ENCODE measurements at places on chromosomes 5 and 9.

DNA sequence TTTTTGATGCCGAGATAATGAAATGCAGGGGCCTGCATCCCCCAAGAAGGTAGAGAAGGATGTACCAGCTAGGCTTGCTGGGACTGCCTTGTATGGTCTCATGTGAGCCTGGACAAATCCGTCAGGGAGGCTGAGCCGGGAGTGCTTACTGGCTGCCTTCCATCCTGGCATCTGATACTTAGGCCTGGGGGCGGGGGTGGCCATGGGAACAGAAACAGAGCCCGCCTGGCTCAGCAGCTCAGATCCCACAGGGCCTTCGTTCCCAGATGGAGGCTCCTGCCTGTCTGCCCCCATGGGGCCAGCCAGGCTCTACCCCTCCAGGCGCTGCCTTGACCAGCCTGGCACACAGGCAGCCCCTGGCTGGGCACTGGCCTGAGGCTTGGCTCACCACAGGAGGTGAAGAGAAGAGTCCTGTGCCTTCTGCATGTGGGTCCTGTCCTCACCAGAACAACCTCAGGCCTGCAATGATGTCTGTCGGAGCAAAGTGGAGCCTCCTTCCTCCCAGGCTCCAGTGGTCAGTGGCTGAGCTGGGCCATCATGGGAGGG, 10.5 kb upstream of the SPATA31E1 start:
- DNase-seq, result peak; percentile 84

DNA sequence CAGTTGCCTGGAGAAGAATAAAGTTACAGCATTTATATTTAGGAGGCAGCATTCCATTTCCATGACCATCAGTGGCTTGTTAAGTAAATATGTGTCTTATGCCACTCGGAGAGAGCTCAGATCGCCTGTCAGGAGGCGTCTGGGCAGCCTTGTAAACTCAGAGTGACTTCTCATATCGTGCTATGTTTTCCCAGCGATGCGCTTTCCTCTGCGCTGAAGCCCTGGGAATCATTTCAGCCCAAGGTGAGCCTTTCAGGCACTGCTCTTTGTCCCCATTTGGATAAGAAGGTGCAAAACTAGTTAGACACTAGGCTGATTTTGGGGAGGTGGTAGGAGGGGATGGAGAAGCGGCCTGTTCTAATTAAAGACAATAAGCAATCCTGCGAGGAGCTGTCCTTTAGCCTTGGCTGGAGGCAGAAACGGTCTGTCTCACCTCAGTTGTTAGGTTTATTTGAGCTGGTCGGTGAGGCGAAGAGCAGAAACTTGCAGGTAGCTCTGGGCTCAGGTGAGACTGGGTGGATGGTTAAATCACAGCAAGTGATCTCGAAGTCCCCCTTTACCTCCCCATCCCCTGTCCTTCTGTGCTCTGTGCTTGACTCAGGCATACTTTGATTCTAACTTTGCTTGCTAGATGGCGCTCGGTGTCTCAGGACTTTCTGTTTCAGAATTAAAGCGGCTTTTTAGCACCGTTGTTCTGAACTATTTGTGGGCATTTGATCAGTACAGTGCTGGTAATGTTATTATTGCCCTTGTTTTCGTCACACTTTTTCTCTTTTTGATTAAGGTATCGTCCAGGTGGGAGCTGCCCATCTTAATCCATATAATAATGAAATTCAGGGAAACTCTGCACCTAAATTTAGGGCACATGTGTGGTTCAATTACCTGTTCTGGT, 24.6 kb downstream of the NR2F1 start:
- DNase-seq, result peak; percentile 60

DNA sequence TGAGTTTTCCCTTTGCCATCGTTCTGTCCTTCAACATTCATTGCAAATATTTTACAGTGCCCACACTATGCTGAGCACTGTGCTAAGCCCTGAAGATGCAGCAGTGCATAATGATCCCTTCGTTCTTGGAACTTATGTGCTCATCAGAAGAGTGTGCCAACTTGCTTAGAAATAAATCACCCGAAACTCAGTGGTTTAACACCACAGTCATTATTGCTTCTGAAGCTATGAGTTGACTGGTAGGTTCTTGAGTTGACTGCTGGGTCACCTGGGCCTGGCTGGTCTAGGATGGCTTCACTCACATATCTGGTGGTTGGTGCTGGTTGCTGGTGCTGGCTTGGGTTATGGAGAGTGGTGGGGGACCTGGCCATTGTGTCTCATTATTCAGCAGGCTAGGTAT, 20.9 kb downstream of the PCSK5 start:
- DNase-seq, result no peak

DNA sequence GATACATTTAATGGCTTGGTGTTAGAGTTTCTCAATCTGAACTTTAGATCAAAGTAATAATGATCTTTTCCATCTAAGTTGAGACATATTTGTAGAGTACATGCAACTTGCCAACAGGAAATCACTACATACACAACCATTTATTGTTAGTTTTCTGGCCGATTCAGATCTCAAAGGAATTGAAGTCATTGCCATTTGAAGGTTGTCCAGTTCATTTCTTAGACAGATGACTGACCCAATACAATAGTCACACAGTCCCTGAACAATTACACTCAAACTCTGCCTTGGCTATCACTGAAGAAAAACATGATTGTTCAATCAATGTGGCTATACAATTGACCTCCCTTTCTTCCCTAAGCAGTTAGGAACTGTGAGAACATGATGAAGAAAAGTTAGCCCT, 753.2 kb upstream of the RIOK2 start:
- no peak for DNase-seq

- DNase-seq, result no peak
Observed at GRCh38 chr5:156182174-156182967, 144.6 kb upstream of the SGCD start.

DNA sequence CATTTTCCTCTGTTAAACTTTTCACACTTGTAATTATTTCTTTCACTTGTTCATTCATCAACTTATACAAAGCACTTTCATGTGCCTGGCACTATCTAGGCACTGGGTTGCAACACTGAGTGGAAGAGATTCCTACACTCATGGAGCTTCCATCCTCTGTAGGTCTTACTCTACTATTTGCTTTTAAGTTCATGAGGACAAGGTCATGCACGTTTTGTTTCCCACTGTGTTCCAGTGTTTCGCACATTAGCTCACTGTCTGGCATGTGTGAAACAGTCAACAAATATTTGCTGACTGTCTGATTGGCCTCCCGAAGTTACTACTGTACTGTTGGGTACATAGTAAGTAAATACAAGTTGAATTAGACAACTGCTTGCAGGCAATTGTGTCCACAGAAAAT, 87.9 kb upstream of the IFNK start:
- no peak for DNase-seq

DNA sequence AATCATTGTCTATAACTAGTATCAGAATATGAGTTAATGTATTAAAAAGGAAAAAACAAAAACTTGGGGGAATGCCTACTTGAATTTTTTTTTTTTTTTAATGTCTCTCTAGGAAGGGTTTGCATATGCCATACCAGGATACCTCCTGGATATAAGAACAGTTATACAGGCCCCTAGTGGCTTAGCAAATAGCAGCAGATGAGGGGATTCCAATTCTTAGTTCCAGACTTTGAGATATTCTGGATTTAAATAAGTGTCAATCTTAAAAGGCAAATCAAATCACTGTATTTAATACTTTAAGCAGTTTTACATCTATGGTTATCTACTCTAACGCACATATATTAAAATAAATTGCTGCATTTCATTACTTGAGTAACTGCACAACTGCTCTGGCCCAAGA, 1055.5 kb upstream of the DMAC1 start:
- peak; percentile 66 for DNase-seq

DNA sequence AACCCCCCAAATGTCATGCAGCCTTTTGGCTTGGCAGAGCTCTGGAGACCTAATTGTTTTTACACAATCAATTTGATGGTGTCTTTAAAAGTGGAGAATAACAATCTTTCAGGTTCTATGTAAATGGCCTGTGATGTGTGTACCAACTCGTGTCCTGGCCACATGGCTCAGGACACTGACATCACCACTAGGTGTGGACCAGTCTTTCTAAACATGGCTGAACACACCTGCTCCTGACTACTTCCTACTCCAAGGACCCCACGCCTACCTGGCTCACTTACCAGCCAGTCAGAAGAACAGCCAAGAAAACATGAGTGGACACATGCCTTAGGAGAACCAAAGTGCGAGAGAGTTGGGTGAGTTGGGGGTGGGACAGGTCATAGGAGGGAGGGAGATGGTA, 71.2 kb downstream of the WDR41 start:
- DNase-seq, result no peak

GRCh38 chr5:154701181-154701580, 54.0 kb upstream of the LARP1 start:
- no peak for DNase-seq

GRCh38 chr9:13209498-13209897, 70.0 kb downstream of the MPDZ start:
- no peak for DNase-seq

- DNase-seq, result no peak
Observed at GRCh38 chr9:130833031-130833990, 1.7 kb upstream of the ABL1 start.

DNA sequence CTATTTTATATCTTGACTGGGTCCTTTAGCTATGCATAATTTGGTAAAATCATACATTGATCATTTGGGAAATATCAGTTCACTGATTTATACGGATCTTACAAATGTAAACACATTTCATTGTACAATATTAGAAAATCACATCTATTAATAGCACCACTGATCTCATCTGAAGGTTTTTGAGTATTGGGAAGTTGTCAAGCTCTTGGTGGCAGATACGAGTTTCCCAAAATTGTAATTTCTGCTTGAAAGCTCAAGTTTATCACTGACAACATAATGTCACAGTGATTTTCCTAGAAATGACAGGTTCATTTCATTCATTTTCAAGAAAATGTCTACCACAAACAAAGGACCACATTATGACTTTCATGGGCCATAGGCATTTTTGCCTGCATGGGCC, 3.0 kb upstream of the MACROH2A1 start:
- DNase-seq, result no peak

DNA sequence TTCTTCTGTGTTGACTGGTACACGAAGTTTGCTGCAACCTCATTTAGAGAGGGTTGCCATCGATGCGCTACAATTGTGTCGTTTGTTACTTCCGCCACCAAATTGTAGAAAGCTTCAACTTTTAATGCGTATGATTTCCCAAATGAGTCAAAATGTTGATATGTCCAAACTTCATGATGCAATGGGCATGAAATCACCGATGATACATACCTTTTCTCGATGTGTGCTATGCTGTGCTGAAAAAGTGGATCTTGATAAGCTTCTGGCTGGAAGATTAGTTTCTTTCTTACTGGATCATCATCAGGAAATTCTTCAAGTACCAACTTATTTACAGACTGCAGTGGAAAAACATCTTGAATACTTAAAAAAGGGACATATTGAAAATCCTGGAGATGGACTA, 65.7 kb downstream of the TMEM38B start:
- no peak for DNase-seq

GRCh38 chr5:162139190-162139589, 71.6 kb downstream of the GABRG2 start:
- no peak for DNase-seq

- no peak for DNase-seq
Observed at GRCh38 chr5:108528655-108529054, 146.8 kb upstream of the FBXL17 start.

DNA sequence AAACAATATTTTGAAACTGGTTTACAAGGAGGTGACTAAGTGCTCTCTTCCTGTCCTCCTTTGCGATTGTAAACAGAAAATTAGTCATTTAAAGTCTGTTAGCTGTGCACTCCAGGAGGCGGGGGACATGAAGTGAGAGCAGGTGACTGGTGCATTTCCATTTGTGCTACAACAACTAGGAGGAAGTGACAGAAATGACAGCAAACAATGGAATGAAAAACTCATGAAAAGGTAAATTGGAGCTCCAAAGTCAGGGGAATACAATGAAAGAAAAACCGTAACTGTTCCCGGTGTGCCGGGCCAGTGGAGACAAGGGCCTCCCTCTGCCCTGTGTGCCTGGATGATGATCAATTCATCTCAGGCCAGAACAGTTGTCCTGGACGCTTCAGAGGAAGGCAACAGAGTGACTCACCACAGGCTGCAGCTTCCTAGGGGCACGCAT, 439.9 kb downstream of the GADD45G start:
- DNase-seq, result no peak

DNA sequence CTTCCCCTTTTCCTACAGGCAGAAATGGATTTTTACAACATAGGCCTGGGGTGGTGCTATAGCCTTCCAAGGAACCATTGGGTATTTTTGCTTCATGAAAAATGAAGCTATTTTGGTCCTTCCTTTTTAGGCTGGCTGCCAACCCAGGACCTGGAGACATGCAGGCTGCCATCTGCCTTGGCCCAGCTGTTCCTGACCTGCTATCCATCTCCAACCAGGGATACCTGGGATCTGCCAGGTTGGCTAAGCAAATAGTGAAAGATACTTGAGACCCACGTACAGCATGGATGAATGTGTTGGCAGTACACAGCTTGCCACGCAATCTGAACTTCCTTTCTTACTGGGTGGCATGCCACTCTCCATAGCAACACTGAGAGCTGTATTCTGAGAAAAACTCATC, 31.1 kb downstream of the MRPS27 start:
- peak; percentile 93 for DNase-seq

GRCh38 chr5:75167345-75167744, 69.3 kb downstream of the ANKRD31 start:
- no peak for DNase-seq

DNA sequence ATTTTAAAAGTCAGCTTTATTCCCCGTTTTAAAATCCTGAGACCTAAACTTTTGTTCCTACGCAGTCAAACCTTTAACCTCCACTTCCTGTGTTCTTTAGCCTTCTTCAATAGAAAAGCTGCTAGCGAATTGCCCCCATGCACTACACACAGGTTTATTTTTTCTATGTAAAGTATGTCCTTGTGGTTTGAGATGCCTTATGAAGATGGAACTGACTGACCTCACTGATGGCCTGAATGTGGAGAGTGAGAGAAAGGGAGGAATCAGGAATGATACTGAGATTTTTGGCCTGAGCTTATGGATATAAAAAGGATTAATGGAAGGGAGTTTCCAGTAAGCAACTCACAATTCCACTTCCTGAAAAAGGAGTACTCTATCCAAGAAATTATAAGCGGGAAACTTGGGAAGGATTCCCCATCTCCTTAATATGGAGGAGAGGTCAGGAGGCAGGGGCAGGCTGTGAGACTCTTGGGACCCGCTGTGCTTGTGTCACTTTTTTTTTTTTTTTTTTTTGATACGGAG, 89.5 kb downstream of the UGCG start:
- DNase-seq, result no peak

All from NCI-H446 (cell line).